ENCODE measurements at places on chromosomes 6 and 20. TPM values are rescaled to one million over a fixed set of nuclear protein-coding genes. Genes with fewer than 3 reads are reported as not detected.

Gene CCN6
- not detected for polyA plus RNA-seq

DNA sequence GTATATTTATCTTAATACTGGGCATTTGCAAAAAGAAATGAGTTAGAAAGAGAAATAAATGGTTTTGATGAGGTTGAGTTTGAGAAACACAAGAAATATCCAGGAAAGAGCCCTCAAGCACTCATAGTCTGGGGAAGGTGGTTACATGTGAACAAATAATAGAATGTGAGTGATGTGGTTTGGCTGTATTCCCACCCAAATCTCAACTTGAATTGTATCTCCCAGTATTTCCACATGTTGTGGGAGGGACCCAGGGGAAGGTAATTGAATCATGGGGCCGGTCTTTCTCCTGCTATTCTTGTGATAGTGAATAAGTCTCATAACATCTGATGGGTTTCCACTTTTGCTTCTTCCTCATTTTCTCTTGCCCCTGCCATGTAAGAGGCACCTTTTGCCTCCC, 334.1 kb downstream of the COL12A1 start:
- DNase-seq, result no peak

Gene PDE10A
- 44.9 TPM for polyA plus RNA-seq

DNA sequence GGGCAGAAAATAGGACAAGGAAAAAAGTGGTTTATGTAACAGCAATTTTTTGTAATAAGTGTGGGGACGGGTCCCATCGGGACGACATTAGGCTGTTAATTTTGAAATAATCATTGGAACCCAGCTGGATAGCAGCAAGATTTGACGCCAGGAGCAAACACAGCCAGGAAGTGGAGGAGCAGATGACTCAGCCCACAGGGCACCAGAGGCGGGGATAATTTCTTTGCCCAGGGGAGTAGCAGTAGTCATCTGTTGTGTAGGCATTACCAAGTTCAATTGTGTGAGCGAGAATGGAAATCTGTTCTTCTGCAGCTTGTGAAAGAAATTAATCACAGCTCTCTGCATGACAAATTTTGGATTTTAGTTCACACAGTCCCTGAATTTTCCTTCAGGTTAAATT, 22.6 kb upstream of the RIN2 start:
- peak; percentile 95 for DNase-seq

DNA sequence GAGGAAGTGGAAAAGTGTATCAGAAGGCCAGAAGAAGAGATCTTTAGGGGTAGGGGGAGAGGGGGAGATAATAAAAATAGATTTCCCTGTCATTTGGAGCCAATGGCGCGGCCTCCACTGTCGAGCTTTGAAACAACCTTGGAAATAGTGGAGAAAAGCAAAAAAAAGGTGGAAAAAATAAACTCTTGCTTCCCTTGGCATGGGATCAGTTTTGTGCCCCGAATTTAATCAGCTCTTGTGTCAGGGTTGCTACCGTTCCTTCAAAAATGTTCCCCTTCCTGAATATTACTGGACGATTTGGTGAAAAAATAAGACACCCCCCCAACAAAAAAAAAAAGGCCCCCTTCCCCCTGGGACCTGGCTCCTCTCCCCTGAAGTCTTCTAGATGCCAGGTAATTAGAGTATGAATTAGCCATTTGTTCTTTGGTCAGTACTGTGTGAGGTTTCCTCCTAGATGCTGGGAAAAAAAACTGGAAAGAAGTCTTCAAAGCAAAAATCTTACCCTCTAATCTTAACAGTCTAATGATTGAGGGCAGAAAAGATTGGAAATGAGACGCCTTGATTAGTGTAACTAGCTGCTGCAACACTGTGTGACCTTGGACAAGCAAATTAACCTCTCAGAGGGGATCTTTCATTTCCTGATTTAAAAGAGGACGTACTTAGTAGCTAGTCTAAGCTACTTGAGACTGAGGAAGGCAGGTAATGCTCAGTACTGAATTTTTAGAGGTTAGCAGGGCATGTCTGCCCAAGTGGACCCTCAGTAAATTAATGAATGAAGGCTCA, 872 bp upstream of the RBM39 start:
- DNase-seq, result peak; percentile 33

GRCh38 chr20:25987073-25987927, 290.6 kb upstream of the ZNF337 start:
- DNase-seq, result peak; percentile 69

DNA sequence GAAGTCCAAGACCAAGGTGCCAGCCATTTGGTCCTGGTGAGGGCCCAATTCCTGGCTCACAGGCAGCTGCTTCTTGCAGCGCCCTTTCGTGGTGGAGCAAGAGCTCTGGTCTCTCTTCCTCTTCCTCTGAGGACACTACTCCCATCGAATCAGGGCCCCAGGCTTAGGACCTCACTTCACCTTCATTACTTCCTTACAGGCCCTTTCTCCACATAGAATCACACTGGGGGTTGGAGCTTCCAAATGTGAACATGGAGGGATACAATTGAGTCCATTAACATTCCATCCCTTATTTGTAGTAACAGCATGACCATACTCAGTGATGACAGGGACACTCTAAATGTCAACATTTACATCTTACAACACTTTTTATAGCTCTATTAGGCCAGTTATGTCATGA, 2.3 kb downstream of the RAMACL start:
- no peak for DNase-seq

- no peak for DNase-seq
These were observed 7.9 kb downstream of the EMILIN3 start for GRCh38 chr20:41358717-41359116.

GRCh38 chr20:32437391-32438074, 79.4 kb downstream of the ASXL1 start:
- peak; percentile 38 for DNase-seq

Gene LY6G6F
- polyA plus RNA-seq, result not detected

Gene SNHG17
- 128 TPM for polyA plus RNA-seq

GRCh38 chr20:49982346-49983122, at the start of gene SNAI1:
Gene SNAI1, plus strand, starts transcription at chr20:49982980. Its CDS starts 80 bp downstream, at chr20:49983060.
- DNase-seq, result peak; percentile 97

GRCh38 chr20:47638851-47639250, 137.2 kb downstream of the NCOA3 start:
- no peak for DNase-seq

DNA sequence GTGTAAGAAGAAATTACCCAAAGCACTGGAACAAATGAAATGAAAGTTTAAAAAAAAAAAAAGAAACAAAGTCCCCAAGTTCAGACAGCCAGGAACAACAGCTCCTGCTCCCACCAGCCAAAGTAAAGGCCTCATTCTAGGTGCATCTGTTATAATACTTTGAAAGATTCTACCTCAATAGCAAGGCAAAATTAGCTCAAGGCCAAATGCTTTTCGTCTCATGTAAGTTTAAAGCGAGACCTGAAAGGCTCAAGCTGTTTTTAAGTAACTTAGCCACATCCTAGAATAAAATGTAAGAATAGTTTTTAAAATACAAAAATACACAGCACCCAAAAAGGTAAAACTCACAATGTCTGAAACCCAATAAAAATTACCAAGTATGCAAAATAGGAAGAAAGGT, 64.7 kb downstream of the TASP1 start:
- no peak for DNase-seq

GRCh38 chr6:47457370-47457769, 20.2 kb upstream of the CD2AP start:
- no peak for DNase-seq

Gene HCK
- polyA plus RNA-seq, result not detected

Gene HLA-DQB1
- polyA plus RNA-seq, result not detected

DNA sequence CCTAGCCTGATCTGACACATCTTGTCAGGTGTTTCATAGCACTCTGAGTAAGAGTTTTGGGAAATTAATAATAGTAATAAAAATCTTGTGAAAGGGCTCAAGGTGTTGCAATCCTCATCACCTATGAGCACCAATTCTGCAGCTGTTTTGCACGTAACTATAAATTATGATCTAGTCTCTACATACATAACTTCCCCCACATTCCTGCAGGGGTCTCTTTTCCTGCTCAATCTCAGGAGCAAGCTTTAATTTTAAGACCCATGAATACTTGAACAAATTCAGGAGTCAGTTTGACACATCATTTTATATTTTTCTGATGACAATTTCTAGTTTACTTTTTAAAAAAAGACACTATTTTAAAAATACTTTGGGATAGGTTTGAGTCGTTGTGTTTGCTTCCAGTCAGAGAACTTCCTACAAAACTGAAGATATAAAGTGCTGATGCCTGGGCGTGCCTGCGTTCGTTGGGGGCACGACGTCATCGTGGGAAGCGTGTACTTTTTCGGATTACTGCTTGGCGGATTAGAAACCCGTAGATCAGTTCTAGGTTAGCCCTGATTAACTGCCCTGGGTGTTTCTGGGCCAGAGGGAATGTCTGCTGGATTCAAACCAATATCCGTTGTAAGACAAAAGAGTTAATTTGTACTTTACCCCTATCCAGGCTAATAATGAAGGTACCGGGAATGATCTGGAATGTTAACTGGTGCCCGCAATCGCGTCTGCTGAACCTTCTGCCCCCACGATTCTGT, 1.0 kb upstream of the E2F3 start:
- DNase-seq, result peak; percentile 51

Gene TAB2
- 23.1 TPM for polyA plus RNA-seq

GRCh38 chr6:97876711-97877110, 593.7 kb upstream of the MMS22L start:
- no peak for DNase-seq

DNA sequence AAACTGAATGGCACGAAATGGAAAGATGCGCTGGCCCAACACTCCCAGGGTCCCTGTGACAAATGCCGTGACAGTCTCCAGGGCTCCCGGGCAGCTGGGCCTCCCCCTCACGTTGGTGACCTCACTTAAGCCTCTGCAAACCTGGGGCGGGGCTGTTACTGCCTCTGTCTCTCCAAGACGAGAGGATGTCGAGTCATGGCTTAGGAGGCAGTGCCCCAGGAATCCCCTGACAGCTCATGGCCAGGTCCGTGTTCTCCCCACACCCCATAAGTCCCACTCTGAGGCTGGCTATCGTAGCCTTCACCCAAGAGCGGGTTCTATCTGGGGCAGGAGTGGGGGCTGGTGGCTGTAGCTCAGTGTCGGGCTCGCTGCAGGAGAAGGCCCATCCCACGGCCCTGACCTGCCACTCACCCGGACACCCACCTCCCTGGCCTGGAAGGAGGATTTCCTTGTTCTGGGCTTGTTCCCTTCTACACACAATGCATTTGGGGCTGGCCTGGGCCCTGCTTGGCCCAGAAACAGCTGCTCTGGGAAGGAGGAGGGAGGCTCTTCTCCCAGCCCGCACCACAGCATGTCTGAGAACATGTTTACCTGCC, 5.6 kb upstream of the RPS21 start:
- DNase-seq, result peak; percentile 83

Gene CAGE1
- polyA plus RNA-seq, result not detected

DNA sequence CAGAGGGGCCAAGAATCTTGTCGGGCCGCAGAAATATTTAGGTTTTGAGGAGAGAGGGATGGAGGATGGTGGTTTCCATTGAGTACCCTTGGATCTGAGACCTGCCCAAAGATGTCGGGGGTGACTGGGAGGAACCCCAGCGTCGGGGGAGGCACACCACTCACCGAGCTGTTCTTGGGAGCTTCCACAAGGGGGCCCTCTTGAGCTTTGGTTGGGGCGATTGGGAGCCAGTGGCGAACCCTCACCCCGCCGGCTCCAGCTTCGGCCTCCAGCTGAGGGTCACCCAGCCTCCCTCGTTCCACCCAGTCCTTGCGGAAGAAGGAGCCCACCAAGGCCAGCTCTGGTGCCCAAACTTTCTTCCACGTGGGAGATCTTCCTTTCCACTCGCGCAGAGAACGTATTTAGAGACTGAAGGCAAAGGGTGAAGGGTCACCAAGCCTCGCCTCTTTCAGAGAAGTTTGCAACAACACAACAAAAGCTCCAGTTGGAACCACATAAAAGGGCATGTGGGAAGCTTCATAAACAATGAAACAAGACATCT, 33.6 kb downstream of the APCDD1L start:
- DNase-seq, result peak; percentile 15

Gene LAMA4
- polyA plus RNA-seq, result 3.7 TPM

- no peak for DNase-seq
These were observed 115.5 kb downstream of the ERMARD start for GRCh38 chr6:169866668-169867521.

- no peak for DNase-seq
These were observed 17.3 kb downstream of the PPP1R10 start for GRCh38 chr6:30599625-30600324.

GRCh38 chr20:5770231-5770986, 20.2 kb downstream of the SHLD1 start:
- DNase-seq, result no peak

All from A549 (cell line).